Stimulated activated CD4-positive, alpha-beta T cell treated with anti-CD3 and anti-CD28 coated beads, Interleukin-2, amount 100 ng/mL, for 24 hours (primary cell): ENCODE measurements at places on chromosomes 13 and 19.

DNA sequence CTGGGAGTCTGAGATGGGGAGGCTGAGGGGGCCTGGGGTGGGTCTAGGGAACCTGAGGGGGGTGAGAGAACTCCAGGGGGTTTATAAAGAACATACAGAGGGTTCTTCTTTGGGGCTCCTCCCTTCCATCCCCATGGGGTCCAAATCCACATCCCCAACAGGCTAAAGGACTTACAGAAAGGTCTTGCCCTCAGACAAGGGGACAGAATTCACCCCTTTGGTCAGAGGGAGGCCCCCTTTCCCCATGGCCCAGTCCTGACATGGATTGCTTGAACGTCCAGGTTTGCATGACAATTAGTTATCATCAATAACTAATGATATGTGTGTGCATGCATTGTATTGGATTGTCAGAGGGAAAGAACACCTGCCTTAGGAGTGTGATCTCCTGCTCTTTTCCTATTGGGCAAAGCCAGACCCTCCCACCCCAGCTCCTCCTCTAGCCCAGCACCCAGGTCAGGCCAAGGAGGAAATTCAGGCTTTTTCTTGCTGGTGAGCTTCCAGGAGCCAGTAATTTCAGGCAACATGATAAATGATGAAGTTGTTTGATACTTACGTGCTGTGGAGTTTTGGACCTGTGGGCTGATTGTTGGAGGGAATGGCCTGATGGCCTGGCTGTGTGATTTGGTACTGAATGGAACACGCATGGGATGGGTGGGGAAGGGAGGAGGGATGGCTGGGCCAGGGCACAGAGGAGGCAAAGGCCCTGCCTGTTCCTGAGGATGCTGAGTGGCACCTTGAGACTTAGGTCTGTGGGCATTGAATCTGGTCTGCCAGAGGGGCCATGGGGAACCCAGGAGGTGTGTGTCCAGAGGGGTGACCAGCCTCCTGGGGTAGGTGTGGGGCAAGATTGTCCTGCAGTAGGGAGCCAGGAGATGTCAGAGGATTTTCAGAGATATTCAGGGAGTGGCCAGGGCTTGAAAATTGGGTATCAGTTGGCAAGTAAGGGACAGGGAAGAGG, 1.1 kb downstream of the KLHL26 start:
- no peak for DNase-seq

DNA sequence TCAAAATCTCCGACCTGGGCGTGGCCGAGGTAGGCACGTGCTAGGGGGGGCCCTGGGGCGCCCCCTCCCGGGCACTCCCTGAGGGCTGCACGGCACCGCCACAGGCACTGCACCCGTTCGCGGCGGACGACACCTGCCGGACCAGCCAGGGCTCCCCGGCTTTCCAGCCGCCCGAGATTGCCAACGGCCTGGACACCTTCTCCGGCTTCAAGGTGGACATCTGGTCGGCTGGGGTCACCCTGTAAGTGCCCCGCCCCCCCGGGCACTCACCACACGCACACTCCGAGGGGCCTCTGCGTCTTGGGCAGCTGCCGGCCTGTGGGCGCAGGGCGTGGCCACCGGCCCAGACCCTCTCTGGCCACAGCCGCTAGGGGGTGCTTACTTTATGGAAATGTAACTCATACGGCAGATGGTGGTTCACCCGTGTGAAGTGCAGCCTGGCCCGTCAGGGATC, 14.9 kb downstream of the STK11 start:
- DNase-seq, result no peak

DNA sequence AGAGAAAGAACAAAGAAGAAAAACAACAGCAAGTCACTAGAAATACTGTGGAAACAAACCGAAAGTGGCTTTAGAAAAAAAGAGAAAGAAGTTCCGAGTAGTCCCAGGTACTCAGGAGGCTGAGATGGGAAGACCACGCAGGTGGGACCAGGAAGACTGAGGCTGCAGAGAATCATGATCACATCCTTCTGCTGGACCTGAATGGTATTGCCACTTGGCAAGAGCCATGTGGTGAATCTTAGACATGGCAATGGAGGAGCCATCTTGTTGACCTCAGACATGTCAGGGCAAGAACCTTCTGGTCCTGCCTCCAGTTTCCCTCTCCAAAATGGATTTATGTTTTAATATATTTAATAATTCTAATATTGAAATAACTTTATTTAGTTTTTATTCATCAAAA, 37.4 kb upstream of the ZNF724 start:
- DNase-seq, result no peak

GRCh38 chr13:36480726-36481427, 48.6 kb downstream of the CCNA1 start:
- no peak for DNase-seq
